ENCODE measurements at places on chromosomes 1 and 21. TPM values are rescaled to one million over a fixed set of nuclear protein-coding genes. Genes with fewer than 3 reads are reported as not detected.

The FAM151A gene
- total RNA-seq = not detected

The SYCP1 gene
- not detected for total RNA-seq

The SPATA46 gene
- total RNA-seq = not detected

The SEMA4A gene
- total RNA-seq = 0.57 TPM

The LIN28A gene
- not detected for total RNA-seq

The PEX14 gene
- 7.3 TPM for total RNA-seq

The KDF1 gene
- total RNA-seq = not detected

The NUP210L gene
- 0.18 TPM for total RNA-seq

Data from smooth muscle cell of bladder (primary cell).